ENCODE measurements at places on chromosomes 11 and 22. TPM values are rescaled to one million over a fixed set of nuclear protein-coding genes. Genes with fewer than 3 reads are reported as not detected.

The POLR2L gene
- total RNA-seq = 69.6 TPM

The CLDN5 gene
- not detected for total RNA-seq

The TMEM191B gene
- total RNA-seq = not detected

The GAB4 gene
- total RNA-seq = not detected

The COPB1 gene
- total RNA-seq = 276 TPM
